ENCODE measurements at places on chromosomes 7 and 10. TPM values are rescaled to one million over a fixed set of nuclear protein-coding genes. Genes with fewer than 3 reads are reported as not detected.

DNA sequence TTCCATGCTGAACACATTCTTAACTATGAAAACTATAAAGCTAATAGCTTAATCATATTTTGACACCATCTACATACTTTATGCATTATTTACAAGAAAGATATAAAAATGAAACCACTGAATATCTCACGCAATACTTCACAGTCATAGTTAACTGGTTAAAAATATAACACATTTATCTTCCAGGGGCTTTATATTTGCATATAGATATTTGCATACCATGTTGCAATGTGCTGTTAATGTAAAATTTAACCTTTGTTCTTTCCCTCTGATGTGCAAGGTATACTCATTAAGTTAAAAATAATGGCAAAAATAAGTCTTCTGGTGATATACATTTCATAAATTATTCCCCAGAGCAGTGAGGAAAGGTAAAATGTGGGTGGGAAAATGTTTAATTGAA lies 76.9 kb upstream of the MGMT start:
- no peak overlapping the region for H3K4me3 ChIP-seq
- DNase-seq = no peak
- no peak overlapping the region for H3K27ac ChIP-seq
- peaks cover 64% of the 10 kb centered on the region for H3K27me3 ChIP-seq
- no peaks in the 10 kb centered on the region for H3K4me1 ChIP-seq

Gene PDE6C
- total RNA-seq = not detected

- H3K4me1 ChIP-seq = no peaks in the 10 kb centered on the region
- no peak overlapping the region for H3K27ac ChIP-seq
- no peak for DNase-seq
- no peaks in the 10 kb centered on the region for H3K36me3 ChIP-seq
- H3K4me3 ChIP-seq = no peak overlapping the region
Observed at GRCh38 chr7:1864161-1864940, 194.3 kb downstream of the ELFN1 start.

GRCh38 chr7:107269790-107270189 lies 101.0 kb downstream of the HBP1 start:
- no peaks in the 10 kb centered on the region for H3K4me1 ChIP-seq
- no peak for DNase-seq
- H3K36me3 ChIP-seq = no peaks in the 10 kb centered on the region
- H3K27ac ChIP-seq = no peak overlapping the region
- H3K4me3 ChIP-seq = no peak overlapping the region

Gene TMEM225B
- total RNA-seq = 1.5 TPM

Measured in PC-9 (cell line).